Effector CD8-positive, alpha-beta T cell (primary cell): ENCODE measurements at places on chromosomes 5 and 9.

- DNase-seq = no peak
These were observed 351.9 kb upstream of the TNC start for GRCh38 chr9:115469841-115470240.

- DNase-seq = no peak
These were observed 91.6 kb downstream of the ANKH start for GRCh38 chr5:14779975-14780374.

GRCh38 chr5:55960779-55961178 lies 34.0 kb downstream of the IL6ST start:
- DNase-seq = no peak

GRCh38 chr5:159497221-159497620 lies 166.9 kb upstream of the IL12B start:
- no peak for DNase-seq

- DNase-seq = no peak
These were observed 300.7 kb upstream of the IRX4 start for GRCh38 chr5:2183154-2184025.

- no peak for DNase-seq
These were observed 551.0 kb downstream of the ZNF608 start for GRCh38 chr5:124195411-124195810.

- DNase-seq = no peak
These were observed 126.2 kb upstream of the ADCY2 start for GRCh38 chr5:7269591-7270274.

DNA sequence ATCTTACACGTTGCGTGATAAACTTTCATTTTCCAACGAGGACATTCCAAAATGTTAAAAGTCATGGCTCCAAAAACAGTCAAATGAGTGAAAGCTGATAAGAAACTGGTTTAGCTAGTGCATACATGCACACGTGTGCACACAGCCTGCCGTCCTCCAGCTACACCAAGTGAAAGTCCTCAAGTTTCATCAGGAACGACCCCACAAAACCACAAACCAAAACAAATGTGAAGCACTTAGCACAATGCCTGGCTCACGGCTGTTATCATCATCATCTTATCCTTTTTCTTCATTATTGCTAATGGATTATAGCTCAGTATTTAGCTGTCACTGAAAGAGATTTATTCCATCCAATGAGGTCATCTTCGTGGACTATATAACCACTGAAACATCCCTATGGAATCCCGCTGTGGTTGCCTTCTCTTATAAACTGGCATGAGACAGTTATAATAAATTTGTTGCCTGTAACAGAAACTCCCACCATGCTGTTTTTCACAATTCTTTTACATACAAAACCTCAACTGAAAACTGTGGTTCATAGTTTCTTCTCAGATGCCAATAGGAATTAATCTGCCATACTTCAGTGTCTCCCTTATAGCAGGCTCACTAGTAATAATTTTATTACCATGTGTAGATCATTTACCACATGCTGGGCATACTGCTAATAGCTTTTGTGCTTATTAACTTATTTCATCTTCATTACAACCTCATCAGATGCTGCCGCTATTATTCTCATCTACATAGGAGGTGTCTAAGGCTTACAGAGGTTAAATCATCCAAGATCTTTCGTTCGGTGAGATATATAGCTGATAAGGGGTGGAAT lies 56.1 kb downstream of the SAXO1 start:
- no peak for DNase-seq

GRCh38 chr9:76433836-76434235 lies 25.1 kb upstream of the GCNT1 start:
- DNase-seq = no peak

- DNase-seq = no peak
These were observed 165.5 kb downstream of the TLR4 start for GRCh38 chr9:117869712-117870111.

- no peak for DNase-seq
These were observed 131.1 kb downstream of the ST8SIA4 start for GRCh38 chr5:100772006-100772405.

- no peak for DNase-seq
These were observed 42.1 kb downstream of the GALNT12 start for GRCh38 chr9:98849563-98849962.

GRCh38 chr9:95313010-95313498 lies 4.5 kb downstream of the FANCC start:
- DNase-seq = no peak

DNA sequence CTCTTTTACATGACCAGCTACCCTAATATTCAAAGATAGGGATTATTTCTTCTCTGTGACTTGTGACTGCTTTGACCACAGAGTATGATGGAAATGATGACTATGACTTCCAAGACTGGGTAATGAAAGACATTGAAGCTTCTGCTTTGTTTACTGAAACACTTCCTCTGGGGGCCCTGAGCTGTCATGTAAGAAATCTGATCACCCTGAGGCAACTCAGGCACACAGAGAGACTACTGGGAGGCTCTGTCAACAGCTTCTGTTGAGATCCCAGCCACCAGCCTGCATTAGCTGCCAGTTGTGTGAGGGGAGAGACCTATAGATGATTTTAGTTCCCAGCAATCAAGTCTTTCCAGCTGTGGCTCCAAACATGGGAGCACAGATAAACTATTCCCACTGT lies 76.5 kb downstream of the KCTD16 start:
- DNase-seq = no peak

DNA sequence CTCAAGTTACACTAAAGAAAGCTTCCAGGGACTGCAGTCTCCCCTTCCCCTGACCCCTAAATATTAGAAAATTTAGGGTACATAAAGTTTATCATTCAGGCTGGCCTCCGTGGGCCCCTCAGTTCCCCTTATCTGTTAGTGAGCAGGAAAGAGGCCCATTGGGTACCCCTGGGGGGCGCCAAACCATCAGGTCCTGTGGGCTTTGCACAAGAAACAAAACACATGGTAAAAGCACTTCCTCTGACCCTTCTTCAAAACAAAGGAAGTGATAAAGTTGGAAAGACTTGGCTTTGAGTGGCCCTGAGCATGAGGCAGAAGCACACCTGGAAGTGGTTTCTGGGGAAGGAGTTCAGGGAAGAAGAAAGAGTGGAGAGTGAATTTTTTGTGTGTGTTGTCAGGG lies 213.0 kb downstream of the SMARCA2 start:
- no peak for DNase-seq
